ENCODE measurements at places on chromosomes 13 and 19.

DNA sequence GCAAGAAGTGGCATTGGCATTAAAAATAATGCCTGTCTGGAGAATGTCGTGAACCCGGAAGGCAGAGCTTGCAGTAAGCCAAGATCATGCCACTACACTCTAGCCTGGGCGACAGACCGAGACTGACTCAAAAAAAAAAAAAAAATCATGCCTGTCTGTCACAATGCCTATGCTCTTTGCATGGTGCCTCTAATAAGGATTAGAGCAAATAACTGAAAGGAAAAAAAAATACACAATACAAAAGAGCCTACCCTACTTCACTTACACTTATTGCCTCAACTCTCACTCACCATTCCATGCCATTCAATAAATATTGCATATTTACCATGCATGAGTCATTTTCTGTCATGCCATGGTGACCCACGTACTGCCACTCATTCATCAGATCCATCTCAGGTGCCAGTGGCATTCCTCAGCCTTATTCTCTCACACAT lies 49.1 kb downstream of the TBC1D4 start:
- DNase-seq, result no peak

- DNase-seq, result no peak
Observed at GRCh38 chr13:20927596-20928257, 25.2 kb upstream of the XPO4 start.

- no peak for DNase-seq
Observed at GRCh38 chr19:45674946-45675345, 6.9 kb downstream of the GIPR start.

DNA sequence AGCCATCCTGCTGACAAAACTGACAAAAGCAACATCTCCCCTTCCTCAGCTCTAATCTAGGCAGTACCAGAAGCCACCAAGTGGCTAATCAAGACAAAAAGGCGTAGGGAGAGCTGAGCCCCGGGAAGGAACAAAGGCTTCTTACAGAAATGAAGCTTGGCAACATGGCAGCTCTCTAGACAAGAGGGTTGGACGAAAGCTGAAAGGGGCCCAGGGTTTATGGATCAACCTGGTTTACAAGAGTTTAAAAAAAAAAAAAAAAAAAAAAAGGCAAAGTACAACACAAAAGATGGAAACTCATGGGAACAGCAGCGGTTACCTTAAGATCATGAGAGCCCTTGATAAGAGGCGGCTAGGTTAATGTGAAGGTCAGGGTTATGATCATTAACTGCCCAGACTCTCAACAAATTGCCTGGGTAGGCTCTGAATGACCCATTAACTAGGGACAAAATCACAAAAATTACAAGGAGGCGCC lies 14.0 kb downstream of the ZC3H4 start:
- DNase-seq, result no peak

DNA sequence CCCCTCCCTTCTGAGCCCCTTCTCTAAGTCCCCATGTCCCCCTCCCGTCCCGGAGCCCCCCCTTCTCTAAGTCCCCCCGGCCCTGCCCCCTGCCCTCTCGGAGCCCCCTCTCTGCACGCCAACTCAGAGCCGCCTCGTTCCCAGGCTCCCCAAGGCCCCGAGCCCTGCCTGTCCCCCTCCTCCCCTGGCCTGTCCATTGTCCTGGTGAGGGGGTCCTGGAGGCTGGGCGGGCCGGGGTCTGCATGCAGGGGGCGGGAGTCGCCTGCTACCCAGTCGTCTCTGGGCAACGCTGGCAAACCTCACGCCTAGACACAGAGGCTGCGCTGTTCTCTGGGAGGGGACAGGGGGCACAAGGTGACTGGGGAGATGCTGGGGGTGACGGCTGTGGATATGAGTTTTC lies 39.2 kb upstream of the SEMA6B start:
- no peak for DNase-seq

DNA sequence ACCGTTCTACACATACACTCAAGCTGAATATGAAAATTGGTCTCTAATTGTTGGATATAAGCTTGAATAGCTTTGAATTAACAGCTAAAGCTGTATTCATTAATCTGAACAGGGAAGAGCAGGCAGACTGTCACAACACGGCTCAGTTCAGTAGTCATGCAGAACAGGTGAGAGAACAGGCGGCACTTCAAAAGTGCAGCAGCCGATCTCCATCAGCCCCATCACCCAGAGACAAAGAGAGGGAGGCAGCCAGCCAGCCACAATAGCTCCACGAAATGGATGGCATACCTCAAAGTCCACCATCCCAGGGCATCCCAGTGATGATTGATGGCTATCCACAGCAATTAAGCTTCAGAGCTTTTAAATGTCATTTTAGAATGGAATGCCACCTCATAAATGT lies 419.2 kb downstream of the OLFM4 start:
- DNase-seq, result no peak

DNA sequence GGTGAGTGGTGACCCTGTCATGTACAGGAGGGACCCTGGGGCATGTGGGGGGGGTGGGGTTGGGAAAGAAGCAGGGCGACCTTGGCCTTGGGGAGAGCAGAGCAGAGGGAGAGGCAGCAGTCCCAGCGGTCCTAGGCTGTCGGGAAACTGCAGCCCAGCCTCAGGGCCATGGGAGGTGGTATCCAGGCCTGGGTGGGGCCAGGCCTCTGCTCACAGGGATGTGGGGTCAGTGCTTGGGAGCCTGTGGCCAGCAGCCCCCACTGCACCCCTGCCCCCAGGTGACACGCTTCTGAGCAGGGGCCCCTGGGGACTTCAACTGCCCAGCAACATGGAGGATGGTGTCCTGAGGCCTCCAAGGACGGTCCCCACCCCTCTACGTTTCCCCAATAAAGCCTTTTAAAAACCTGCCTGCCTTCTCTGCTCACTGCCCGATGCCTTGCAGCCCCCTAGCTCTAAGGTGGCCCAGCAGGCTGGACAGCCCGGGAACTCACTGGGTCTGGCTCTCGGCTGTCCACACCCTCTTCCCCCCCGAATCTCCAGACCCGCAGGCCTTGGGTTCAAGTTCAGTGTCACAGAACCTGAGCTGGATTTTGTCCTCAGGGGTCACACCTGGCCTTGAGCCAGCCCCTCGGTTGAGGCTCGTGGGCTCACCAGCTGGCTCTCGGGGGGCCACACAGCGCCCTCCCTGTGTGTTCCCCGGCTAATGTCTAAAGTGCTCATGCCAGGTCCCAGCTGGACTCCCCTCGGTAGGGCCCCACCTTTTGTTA lies 6.9 kb downstream of the PNKP start:
- DNase-seq, result no peak

- no peak for DNase-seq
Observed at GRCh38 chr13:107999751-108000150, 215.6 kb downstream of the LIG4 start.

GRCh38 chr13:50592412-50593155 lies 250.9 kb downstream of the DLEU7 start:
- peak; percentile 86 for DNase-seq

DNA sequence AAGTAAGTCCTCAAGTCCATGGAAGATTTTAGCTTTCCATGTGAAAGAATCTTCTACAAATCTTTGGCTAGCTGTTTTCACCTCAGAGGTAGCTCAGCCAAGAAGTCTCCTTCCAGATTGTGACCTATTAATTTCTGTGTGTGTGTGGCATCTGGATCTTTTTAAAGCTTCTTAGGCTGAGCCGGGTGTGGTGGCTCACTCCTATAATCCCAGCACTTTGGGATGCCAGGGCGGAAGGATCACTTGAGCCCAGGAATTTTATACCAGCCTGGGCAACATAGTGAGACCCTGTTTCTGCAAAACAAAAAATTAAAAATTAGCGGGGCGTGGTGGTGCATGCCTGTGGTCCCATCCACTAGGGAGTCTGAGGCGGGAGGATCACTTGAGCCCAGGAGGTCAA lies 13.4 kb upstream of the SLC44A2 start:
- DNase-seq, result no peak

GRCh38 chr13:21476893-21477472 lies 17.9 kb upstream of the ZDHHC20 start:
- peak; percentile 86 for DNase-seq

DNA sequence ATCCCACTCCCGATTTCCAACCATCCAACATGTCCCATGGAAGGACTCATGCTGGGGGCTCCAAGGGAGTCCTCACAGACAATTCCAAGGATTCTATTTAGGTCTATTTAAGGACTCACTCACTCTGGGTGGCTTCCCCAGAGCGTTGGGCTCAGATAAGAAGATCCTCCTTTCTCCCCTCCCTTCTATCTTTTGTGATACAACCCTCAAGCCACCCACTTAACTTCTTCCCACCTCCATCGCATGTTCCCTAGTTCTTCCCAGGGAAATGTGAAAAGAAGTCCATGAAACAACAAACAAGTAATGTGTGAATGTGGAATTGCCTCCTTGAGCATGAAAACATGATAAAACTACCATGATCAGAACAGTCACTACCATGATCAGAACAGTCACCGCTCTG lies 29.4 kb downstream of the INSR start:
- no peak for DNase-seq

DNA sequence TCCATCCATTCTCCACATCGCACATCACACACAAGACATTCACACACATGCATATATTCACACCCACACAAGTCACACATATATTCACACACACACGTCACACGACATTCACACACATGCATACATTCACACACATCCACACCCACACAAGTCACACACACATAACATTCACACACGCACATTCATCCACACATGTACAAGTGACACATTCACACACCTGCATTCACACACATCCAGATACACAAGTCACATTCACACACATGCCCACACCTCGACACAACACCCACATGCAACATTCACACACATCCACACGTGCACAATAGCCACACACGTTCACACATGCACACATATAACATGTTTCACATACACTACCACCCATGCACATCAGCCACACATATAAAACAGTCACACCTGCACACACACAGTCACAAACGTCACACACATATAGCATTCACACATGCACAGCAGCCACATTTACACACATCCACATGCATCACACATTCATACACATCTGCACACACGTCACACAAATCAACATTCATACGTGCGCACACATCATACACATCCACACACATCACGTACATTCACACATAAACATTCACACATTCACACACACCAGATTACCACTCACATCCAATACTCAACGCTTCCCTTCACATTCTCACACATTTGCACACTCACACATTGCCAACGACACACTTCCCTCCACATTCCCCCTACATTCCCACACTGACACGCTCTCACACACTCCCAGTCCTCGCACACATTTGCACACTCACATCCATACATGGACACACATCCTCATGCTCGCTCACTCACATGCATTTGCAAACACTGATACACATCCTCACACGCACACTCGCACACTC lies 41.0 kb downstream of the ANKRD10 start:
- DNase-seq, result no peak

DNA sequence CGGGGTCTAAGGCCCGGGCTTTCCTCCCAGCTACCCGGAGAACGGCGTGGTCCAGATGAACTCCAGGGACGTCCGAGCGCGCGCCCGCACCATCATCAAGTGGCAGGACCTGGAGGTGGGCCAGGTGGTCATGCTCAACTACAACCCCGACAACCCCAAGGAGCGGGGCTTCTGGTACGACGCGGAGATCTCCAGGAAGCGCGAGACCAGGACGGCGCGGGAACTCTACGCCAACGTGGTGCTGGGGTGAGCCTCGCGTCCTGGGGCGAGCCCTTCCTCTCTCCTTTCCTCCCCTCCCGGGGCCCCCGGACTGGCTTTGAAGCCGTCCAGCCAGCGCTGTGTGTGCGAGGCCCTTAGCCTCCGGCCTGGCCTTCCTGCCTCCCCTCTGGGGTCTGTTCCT lies 23.4 kb downstream of the UHRF1 start:
- DNase-seq, result no peak

GRCh38 chr13:110185696-110186095 lies 121.3 kb downstream of the COL4A1 start:
- no peak for DNase-seq

DNA sequence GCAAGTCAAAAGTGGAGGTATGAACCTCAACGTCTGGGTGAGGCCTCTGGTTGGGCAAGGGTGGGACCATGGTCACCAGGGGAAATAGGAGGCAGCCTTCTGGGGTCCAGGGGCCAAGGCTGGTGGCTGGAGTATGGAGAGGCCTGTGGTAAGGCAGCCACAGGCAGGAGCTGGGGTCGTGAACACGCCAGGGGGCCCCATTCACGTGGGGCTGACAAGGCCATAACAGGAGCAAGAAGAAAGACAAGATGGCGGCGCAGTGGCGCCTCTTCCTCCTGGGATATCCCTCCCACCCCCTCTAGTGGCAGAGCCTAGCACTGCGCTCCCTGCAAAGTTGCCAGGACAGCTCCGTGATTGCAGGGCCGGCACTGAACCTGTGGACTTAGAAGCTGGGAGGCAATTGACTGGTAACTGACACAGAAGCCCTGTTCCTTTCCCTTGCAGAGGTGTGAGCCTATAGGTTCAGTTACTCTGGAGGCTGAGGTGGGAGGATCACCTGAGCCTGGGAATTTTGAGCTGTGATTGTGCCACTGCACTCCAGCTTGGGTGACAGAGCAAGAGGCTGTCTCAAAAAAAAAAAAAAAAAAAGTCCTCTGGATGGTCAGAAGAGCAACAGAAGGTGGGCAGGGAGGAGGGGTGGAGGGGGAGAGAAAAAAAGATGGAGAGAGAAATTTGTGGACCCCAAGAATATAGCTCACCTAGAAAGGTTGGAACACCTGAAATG lies 19.7 kb upstream of the EDDM13 start:
- DNase-seq, result peak; percentile 58

DNA sequence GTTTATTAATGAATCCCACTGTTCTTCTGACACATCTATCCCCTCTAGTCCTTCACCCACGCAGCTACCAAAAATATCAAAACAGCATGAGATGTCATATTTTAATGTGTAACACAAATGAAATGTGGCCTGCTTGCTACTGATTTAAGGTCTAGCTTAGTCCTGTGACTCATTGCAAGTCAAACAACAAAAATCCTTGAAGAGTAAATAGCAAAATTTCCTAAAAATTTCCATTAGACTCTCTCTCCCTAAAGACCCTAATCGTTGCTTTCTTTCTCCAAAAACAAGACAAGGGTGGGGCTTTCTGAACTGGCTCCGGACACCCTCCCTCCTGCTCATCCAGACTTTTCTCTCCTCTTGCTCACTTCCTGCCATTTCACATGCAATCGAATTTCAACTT lies 99.9 kb upstream of the IPO5 start:
- DNase-seq, result no peak

DNA sequence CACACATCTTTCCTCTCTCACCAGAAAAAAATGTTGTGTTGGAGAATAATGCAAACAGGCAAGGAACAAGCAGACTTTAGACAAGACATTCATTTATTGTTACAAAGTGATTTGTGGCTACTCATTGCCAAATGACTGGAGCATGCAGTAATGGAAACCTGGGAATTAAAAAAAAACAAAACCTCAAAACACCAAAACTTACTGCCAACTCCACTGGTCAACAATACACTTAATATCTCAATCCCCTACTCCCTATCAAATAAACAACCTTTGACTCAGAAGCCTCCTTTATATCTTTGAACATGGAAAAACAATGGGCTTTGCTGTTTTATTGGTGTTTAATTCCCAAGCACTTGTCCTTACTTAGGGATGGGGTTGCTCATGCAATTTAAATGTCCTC lies 112.8 kb downstream of the POSTN start:
- peak; percentile 84 for DNase-seq

GRCh38 chr19:45778010-45778661 lies 4.2 kb downstream of the DMPK start:
- no peak for DNase-seq

All from muscle of back (tissue), 13 donors.